NCI-H2227 treated with DMSO at 0.1 percent for 48 hours (cell line): ENCODE measurements at places on chromosomes 2 and 18.

DNA sequence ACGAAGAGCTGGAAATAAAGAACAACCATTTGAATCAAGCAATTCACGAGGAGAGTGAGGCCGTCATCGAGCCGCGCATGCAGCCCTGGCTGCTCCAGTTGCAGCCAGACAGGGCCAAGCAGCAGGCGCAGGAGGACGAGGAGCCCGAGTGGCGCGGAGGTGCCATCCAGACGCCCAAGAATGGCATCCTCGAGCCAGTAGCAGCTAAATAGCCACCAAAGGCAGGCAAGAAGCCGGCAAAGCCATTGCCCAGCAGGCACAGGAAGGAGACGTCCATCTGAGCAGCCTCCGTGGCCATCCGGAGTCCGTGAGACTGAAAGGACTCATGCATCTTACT, 8.9 kb upstream of the CHST10 start:
- DNase-seq: no peak

DNA sequence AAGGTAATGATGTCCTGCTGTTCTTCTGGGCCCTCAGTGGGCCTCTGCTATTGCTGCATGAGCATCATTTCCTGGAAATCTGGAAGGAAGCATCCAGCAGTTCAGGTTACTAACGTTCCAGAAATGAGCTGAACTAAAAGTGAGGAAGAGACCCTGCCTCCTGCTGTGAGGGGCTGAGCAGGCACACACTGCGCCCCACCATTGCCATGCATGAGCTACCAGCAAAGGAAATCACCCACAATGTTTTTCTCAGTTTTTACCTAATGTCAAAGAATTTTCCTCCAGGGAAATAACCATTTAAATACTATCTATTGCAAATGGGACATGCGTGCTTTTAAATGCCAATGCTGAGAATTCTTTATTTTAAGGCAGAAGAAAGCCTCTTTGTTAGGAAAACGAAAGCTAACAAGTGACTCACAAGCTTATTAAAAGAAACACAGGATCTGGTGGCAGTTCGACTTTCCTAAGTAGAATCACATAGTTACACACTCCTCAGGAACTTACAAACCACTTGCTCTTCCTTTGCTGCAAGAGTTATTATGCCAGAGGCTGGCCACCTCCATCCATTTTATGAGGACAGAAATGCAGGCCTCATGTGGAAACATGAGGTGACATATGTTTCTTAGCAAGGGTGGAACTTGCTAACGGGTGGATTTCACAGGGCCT, 152.6 kb upstream of the TTC39C start:
- DNase-seq: no peak

DNA sequence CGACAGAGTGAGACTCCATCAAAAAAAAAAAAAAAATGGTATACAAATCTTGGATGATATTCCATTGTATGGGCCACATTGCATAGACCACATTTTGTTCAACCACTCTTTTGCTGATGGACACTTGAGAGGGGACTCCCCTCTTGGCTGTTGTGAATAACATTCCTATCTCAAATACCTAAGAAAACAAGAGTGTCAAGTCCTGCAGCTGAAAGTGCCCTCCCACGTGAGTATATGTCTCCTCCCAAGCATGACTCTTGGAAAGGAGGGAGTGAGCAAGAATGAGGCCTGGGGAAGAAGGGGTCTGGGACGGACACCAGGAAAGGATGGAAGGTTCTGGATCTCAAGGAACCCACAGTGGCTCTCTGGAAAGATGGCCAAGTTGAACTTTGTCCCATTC, 36.0 kb upstream of the NPAS2 start:
- no peak for DNase-seq

GRCh38 chr2:20670315-20671035, 3.5 kb downstream of the GDF7 start:
- no peak for DNase-seq

GRCh38 chr2:173086518-173087213, 11.0 kb downstream of the MAP3K20 start:
- DNase-seq: no peak

- no peak for DNase-seq
These were observed 171.0 kb upstream of the HS6ST1 start for GRCh38 chr2:128489526-128490273.

DNA sequence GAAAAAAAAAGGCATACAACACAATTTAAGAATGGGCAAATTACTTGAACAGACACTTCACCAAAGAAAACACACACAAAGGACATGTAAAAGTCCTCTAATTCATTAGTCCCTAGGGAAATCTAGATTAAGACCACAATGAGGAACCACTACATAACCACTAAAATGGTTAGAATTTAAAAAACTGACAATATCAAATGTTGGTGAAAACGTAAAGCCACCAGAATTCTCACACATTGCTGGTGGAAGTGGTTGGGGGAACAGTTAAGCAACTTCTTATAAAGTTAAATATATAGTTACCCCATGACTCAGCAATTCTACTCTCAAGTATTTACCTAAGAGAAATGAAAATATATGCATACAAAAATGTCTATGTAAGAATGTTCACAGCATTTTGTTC, 11.8 kb downstream of the RTN4 start:
- DNase-seq: no peak

GRCh38 chr2:166344286-166345113, 31.2 kb downstream of the SCN9A start:
- DNase-seq: peak; percentile 64

- DNase-seq: no peak
These were observed 325.1 kb downstream of the RND3 start for GRCh38 chr2:150162241-150162942.

- no peak for DNase-seq
These were observed 32.4 kb downstream of the IL18R1 start for GRCh38 chr2:102387763-102388546.

DNA sequence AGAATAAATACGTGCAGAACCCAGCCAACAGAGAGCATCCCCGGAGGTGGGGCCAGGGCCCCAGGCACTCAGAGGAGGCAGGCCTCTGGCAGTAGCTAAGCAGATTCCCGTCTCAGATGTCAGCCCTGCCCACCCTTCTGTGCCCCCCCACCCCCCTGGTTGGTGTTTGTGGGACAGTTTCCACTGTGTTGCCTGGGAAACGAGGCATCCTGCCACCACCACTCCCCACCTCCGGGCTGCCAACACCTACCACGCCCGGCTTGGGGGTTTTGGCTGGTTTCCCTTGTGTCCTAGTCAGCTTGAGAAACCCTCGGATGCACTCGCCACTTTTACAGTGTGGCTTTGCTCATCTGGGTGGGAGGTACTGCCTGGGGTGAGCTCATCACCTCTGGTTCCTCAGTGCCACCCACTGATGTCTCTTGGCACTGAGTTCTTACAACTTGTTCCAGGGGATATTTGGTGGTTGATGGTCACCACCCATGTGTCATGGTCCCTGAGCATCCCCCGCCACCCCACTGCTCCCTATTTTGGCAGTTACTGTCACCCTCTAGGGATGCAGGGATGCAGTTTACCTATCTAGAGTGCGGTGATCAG, 72.4 kb upstream of the YWHAQ start:
- no peak for DNase-seq

GRCh38 chr18:8741117-8741516, 35.8 kb downstream of the MTCL1 start:
- no peak for DNase-seq

DNA sequence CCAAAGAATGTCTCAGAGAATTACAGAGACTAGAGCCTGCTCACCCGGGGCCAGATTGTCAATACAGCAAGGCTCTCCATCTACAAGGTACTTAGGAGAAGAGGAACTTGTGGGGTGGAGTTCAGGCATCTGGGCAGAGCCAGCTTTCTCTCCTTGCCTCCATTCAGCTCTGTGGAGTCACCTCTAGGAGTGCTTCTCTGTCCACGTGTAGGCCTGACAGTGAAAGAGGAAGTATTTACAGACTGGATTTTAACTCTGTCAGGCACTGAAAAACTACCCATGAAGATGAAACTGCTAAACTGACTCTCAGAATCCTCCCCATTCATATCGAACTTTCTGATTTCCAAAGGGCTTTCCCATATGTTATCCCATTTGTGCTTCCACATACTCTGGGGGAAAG, 315.6 kb downstream of the SETBP1 start:
- DNase-seq: no peak

DNA sequence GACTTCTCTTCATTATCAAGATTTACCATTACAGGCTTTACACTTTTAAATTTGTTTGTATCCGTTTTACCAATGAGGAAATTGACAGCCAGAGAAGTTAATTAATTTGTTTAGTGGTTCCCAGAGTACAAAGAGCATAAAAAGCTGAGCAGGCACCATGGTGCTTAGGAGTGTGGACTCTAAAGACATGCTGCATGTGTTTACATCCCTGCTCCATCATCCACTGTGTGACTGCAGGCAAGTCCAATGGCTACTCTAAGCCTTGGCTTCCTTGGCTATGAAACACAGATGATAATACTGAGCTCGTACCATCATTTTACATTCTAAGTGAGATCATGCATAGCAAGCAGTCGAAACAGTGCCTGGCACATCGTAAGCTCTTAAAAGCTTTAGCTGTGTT, 108.0 kb upstream of the SLC35G4 start:
- no peak for DNase-seq

- no peak for DNase-seq
These were observed 11.2 kb upstream of the SCYGR5 start for GRCh38 chr2:227655454-227655853.

DNA sequence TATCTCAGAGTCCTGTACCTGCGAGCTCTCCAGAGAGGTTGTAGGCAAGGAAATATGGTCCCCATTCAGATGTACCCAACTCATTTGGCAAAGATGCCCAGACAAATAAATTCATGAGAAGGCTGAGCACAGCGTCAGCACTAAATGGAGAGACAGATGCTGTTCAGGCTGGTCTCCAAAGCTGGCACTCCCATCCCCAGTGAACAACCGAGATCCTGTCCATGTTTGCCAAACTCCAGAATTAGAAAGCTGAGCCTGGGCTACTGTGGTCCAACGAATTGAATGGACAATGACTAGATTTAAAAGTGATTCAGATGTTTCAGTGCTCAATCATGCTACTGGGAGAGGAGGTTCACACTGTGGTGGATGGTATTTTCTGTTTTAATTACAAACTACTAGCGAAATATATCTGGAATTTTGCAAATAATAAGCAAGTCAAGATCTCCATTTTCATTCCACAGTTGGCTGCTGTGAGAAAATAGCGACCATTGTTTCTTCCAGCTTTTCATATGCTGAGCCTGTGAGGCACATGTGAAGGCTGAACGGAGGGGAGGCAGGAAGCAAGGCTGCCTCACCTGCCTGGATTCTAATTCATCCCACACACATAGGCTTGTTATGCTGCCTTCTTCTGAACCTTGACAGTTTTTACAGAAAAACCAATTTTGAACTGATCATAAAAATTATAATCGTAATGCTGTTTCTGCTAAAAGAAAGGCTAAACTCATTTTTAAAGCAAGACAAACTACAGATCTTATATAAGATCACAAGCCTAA, 22.6 kb upstream of the DAPL1 start:
- DNase-seq: no peak

DNA sequence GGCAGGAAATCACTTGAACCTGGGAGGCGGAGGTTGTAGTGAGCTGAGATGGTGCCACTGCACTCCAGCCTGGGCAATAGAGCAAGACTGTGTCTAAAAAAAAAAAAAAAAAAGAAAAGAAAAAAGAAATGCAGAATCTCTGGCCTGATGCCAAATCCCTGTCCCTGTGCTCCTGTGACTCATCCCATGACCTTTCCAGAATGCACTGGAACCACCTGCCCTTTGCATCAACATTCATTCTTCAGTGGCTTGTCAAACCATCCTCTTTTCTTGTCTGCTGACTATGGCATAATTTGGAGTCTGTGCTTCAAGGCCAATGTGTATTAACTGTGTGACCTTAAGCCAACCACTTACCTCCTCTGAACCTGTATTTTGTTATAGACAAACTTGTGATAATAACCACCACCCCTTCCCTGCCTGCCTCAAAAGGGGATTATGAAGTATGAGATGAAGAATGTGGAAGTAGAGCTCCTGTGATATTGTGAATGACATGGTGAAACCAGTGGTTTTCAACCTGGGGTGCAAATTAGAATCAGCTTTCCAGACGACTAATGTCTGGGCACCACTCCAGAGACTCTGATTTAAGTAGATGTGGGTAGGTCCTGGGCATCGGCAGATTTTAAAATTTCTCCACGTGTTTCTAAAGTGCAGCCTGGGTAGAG, 189.3 kb downstream of the CLIP4 start:
- DNase-seq: peak; percentile 30

GRCh38 chr2:217086038-217086522, 226.2 kb upstream of the TNP1 start:
- no peak for DNase-seq

DNA sequence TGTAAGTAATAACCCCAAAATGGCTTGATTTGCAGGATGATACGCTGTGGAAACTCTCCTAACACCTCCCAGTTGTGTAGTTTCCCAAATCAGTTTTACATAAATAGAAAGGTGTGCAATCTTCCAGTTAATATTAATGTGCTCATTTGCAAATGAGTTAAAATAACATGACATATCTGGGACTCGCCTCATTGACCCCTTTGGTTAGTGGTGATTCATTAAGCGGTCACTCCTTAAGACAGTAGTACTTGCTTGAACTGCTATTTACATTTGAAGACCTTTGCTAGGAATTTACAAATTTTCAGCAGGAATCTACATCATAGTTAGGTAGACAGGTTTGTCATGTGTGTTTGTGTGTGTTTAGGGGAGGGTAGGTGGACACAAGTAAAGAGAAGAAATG, 1367.7 kb upstream of the CELF4 start:
- no peak for DNase-seq

- DNase-seq: no peak
These were observed 8.0 kb downstream of the ME2 start for GRCh38 chr18:50886929-50887328.

DNA sequence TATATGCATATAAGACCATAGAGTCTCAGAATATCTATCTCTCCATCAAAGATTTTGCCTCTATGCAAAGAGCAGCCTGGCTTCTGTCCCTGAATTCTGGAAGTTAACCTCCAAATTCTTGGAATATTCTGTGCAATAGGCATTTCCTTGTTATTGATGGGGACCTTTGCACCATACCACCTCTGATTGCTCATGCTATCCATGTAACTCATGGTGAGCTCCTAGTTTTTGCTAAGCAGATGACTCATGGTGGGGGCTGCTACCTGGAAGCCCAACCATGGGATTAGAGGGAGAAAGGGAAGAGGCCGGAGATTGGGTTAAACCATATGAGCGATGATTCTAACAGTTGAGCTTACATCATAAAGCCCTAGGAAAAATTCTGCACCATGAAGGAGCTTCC, 310.2 kb upstream of the FIGN start:
- DNase-seq: no peak

DNA sequence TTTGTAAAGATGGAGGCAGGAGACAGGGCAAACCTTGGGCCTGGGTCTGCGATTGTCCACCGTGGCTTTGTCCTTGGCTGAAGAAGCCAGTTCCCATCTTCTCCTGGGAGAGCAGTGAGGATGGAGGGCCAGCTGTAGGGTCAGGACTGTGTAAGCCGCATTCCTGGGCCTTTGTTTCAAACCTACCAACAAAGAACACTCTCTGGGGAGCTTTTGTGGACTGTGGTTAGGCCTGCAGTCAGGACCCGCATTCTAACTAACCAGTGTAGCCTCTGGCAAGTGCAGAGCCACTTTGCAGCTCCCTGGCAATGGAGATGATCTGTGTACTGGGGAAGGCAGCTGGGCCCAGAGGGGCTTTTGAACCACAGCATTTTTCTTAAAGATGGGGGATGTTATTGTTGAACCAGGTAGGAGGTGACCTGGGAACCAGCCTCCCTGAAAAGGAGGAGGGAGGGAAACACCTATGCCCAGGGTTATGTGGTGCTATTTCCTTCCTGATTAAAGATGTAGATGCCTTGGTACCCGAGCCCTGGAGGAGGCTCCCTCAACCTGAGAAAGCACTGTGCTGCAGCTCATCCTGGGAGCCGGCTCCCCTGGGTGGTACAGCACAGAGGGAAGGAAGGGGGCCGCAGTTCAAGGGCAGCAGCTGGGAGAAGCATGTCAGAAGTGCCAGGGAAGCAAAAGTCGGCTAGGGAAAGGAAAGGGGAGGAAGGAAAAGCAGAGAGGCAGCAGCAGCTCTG, 12.7 kb upstream of the SMAD4 start:
- no peak for DNase-seq
